ENCODE measurements at places on chromosomes 12 and 14.

- no peak for DNase-seq
Measured at GRCh38 chr14:67526676-67527459, 6.2 kb upstream of the PLEKHH1 start.

- DNase-seq = no peak
Measured at GRCh38 chr12:19642345-19642744, 203.1 kb downstream of the AEBP2 start.

DNA sequence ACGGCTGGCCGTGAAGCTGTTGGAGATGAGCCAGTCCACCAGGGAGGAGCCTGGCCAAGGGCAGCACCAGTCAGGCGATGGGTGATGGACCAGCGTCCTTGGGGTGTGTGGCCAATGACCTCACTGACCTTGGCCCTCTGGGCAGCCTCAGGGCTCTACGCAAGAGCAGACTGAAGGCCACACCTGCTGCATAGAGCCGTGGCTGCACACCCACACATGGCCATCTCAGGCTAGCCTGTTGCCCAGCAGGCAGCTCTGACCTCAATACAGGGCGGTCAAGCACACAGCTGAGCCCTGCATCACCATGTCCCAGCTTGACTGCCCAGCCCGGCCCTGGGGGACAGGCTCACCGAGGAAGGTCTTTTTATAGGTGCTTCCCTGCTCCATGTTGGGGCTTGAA, 19.2 kb downstream of the PLEK2 start:
- no peak for DNase-seq

- DNase-seq = no peak
Measured at GRCh38 chr12:80001562-80001961, 66.7 kb upstream of the PPP1R12A start.

DNA sequence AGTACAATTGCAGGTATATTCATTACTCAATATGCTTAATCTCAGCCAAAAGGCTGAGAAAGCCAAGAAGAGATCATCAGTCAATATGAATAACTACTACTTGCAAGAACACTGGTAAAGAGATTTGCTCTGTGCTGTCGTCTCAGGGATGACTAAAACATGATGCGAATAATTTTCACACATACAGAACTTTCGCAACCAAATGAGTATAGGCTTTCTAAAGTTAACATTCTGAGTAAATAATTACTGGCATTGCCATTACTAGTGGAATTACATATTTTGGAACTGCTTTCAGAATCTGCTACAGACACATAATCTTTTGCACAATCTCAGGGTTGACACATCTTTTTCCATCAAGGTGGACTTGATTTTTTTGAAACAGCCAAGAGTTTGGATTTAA, 24.7 kb downstream of the NCKAP1L start:
- no peak for DNase-seq

- DNase-seq = peak; percentile 24
Measured at GRCh38 chr14:29927376-29928116, at the start of gene PRKD1. TSS of gene PRKD1 (minus strand) at chr14:29927847.

DNA sequence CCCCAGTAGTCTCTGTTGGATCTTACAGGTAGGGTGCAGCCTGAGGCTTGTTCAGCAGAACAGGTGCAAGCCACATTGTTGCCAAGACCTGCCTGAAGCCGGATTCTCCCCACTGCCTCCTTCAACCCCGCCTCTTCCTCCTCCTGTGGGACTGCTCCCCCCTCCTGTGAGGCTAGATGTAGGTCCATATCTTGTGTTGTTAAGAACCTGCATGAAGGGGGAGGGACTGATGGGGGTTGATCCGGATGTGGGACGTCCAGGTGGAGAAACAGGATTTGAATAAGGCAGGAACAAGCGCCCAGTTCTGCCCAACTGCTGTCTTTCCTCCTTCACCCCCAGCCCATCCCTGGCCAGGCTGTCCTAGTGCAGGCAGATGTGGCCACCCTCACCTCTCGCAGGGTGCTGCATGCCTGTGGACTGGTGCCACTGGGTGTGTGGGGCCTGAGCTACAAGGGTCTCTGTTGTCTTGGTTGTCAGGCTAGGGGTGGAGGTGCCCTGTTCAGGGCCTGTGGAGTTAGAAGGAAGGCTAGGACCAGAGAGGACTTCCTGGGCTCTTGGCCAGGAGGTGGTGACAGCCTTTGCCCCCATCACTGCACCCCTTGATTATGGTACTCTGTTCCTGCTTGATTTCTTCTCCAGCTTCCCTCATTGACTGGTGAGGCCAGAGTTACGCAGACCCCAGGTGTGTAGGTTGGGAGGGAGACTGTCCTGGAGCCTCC, 1.4 kb downstream of the NR4A1 start:
- DNase-seq = no peak

- no peak for DNase-seq
Measured at GRCh38 chr12:11723993-11724392, 74.5 kb downstream of the ETV6 start.

- no peak for DNase-seq
Measured at GRCh38 chr12:63841571-63841970, 2.9 kb upstream of the SRGAP1 start.

- no peak for DNase-seq
Measured at GRCh38 chr12:128267131-128267622, at the start of gene TMEM132C. TSS of gene TMEM132C (plus strand) at chr12:128267170. CDS start at chr12:128267403, 233 bp downstream.

DNA sequence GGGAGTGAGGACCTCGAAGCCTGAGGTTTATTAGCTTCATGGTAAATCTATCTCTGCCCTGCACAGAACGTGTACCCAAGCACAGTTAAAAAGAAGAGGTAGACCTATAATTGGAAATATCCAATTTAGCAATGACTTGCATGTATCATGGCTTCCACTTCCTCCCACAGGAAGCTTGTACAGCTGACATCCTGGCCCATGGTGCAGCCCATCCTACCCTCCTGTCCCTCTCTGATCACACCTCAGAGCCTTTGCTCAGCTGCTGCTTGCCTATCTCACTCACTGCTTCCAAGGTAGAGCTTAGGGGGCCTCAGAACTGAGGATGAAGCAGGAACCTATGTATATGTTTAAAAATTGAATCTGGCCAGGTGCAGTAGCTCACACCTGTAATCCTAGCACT, 4.3 kb upstream of the BCDIN3D start:
- DNase-seq = no peak

GRCh38 chr12:48018618-48018995, 14.3 kb upstream of the COL2A1 start:
- no peak for DNase-seq

DNA sequence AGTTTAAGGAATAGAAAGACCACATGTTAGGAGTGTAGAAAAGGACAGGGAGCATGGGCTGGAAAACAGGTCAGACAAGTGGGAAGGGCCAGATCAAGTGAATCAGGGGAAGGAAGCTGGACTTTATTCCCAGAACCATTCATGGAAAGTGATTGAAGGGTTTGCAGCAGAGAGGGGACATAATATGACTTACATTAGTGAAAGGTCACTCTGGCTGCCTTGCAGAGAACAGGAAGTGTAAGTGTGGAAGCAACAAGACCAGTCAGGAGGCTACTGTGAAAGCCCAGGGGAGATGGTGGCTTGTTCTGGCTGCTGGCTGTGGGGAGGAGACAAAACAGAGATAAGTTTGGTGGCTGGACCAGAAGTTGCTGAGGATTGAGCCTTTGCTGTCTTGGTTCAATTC, 69.1 kb downstream of the VCPKMT start:
- no peak for DNase-seq
